ENCODE measurements at places on chromosomes 2 and 18. TPM values are rescaled to one million over a fixed set of nuclear protein-coding genes. Genes with fewer than 3 reads are reported as not detected.

GRCh38 chr2:75522543-75523312, 38.0 kb downstream of the EVA1A start:
- H3K27ac ChIP-seq, result no peak overlapping the region
- no peak overlapping the region for H3K4me3 ChIP-seq
- H3K4me1 ChIP-seq, result no peaks in the 10 kb centered on the region
- H3K36me3 ChIP-seq, result no peaks in the 10 kb centered on the region

GRCh38 chr2:223563462-223563861, 38.7 kb downstream of the SCG2 start:
- no peaks in the 10 kb centered on the region for H3K36me3 ChIP-seq
- H3K4me3 ChIP-seq, result no peak overlapping the region
- no peak overlapping the region for H3K27ac ChIP-seq
- no peaks in the 10 kb centered on the region for H3K4me1 ChIP-seq
- H3K27me3 ChIP-seq, result no peaks in the 10 kb centered on the region

The CCDC141 gene
- total RNA-seq, result 21.6 TPM

DNA sequence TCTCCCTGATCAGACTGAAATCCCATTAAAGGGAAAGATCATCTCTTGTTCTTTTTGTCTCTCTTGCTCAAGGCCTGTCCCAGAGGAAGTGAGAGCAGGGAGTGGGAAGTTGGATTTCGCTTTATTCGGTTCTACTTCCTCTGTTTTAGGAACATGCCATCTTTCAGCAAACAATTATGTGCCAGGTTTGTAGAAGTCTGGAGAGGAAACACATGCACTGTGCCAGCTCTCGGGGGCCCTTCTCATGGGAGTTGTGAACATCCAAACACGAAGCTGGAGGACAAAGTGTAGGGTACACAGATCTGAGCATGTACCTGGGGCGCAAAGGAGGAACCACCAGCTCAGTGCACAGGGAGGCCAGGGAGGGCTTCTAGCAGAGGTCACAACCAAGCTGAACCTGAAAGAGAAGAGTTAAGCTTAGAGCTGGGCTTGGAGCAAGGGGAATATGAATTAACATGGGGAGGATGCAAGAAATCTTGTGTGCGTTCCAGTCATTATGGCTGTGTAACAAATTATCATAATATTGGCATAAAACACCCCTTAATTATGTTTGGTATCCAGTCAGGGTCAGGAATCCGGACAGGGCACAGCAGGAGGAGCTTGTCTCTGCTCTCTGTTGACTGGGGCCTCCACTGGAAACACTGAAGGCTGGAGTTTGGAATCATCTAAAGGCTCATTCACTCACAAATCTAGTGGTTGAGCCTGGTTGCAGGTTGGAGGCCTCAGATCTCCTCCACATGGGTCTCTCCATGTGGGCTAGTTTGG, 128.6 kb downstream of the ZFP36L2 start:
- H3K27ac ChIP-seq, result no peak overlapping the region
- no peaks in the 10 kb centered on the region for H3K27me3 ChIP-seq
- no peaks in the 10 kb centered on the region for H3K36me3 ChIP-seq
- no peak overlapping the region for H3K4me3 ChIP-seq
- DNase-seq, result no peak
- peaks cover 23% of the 10 kb centered on the region for H3K4me1 ChIP-seq
